ENCODE measurements at places on chromosomes 16 and 17. TPM values are rescaled to one million over a fixed set of nuclear protein-coding genes. Genes with fewer than 3 reads are reported as not detected.

DNA sequence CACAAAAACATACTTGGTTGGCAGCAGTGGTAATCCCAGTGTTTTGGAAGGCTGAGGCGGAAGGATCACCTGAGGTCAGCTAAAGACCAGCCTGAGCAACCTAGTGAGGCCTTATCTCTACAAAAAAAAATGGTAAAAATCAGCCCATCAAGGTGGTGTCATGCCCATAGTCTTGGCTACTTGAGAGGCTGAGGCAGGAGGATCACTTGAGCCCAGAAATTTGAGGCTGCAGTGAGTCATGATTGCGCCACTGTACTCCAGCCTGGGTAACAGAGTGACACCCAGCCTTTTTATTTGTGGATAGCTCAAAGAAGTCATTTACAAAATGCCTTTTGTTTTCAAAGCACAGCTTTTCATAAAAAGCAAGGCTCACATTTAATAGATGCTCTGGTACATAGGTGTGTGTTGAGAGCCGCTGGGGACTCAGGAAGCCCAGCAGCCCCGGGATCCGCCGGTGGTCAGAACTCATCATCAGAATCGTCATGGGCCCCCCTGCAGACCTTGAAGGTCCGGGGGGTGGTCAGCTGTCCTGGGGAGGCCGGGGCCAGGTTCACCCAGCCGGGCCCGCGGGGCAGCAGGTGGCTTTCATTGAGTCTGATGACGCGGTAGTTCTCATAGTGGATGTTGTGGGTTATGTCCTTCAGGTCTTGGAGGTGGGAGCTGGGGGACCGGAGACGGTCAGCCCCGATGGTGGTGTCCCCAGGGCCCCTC is 10.5 kb upstream of the ZNF500 start:
- no peak for DNase-seq

The DBNDD1 gene
- not detected for total RNA-seq

- DNase-seq: no peak
These were observed 16.4 kb downstream of the REXO5 start for GRCh38 chr16:20822521-20823325.

The FBXO39 gene
- 0.42 TPM for total RNA-seq

DNA sequence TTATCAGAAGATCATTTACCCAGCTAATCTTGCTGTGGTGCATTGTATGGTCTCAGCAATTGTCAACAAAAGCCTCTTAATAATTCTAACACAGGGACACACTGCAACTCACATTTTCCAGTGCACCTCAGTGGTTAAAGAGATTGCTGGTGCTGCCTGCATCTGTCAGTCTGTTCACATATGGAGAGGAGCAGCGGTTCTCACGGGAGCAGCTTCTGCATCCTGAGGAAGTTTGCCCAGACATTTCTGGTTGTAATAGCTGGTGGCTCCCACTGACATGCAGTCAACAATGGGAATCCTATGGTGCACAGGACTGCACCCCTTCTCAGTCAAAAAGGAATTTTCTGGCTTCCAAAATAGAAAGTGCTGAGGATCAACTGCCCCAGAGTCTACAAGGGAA is 7.8 kb downstream of the GGA2 start:
- no peak for DNase-seq

DNA sequence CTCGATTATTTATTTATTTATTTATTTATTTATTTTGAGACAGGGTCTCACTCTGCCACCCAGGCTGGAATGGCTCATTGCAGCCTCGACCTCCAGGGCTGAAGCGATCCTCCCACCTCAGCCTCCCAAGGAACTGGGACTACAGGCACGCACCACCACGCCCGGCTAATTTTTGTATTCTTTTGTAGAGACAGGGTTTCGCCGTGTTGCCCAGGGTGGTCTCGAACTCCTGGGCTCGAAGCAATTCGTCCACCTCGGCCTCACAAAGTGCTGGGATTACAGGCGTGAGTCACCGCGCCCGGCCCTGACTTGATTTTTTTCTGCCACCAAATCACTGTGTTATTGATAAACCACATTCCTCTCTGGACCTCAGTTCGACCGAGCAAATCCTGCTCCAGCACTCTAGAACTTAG is 758 bp upstream of the RPL23A start:
- no peak for DNase-seq

DNA sequence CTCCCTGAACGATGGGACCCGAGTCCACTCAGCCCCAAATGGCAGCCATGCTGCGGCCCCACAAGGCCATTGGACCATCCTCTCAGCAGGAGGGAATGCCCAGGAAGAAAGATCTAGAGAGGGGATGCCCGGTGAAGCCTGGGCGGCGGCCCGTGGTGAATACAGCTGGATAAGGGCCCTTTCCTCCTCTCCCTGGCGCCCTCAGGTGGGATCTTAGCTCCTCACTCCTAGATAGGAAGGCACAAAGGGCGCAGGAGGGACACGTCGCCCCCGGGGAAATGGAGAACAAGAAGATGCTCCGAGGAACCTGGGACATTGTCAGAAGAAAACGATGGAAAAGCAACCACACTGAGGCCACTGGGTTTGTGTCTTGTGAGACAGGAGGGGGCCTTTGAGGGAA is 2.5 kb downstream of the CD300C start:
- no peak for DNase-seq

The CD79B gene
- total RNA-seq: 33.8 TPM

DNA sequence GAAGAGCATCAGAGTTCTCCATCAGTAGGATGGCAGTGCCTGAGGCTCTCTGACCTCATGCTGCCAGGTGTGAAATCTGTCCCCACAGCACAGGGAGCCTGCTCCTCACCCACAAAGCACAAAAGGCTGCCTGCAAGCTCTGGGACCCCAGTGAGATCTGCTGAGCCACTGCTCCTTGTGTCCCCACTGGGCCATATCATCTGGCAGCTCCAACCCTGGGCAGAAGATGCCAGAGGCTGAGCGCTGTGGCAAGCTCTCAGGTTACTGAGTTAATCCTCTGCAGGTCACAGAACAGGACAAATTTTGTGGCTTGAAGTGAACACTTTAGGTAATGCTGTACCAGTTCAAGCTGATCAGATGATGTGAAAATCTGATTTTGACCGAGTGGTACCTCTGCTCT is 26.7 kb upstream of the ERN1 start:
- DNase-seq: no peak

The KRT39 gene
- total RNA-seq: not detected

DNA sequence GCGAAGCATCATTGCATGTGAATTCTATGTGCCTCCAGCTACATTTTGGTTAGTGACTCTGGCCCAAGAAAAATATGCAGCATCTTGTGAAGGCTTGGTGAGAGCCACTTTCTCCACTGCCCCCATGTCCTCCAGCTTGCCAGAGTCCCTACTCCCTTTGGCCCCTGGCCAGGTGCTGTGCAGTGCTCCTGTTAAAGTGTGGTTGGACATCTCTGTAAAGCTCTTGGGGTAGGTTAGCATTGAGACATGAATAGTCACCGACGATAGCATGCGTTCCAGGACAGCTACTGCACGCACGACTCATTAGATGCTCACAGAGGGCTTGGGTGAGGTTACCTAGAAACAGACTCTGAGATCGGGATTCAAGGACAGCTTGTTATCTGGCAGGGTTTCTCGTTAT is 48.6 kb downstream of the FOXL1 start:
- DNase-seq: no peak

The GRIN2A gene
- total RNA-seq: not detected

The ATF7IP2 gene
- total RNA-seq: 33.2 TPM

Measured in natural killer cell treated with Interleukin-12 subunit alpha and Interleukin-12 subunit beta and Interleukin-15 and Interleukin-18, amount 100 ng/mL, for 72 hours (primary cell).